ENCODE measurements at places on chromosomes 3 and 15. TPM values are rescaled to one million over a fixed set of nuclear protein-coding genes. Genes with fewer than 3 reads are reported as not detected.

DNA sequence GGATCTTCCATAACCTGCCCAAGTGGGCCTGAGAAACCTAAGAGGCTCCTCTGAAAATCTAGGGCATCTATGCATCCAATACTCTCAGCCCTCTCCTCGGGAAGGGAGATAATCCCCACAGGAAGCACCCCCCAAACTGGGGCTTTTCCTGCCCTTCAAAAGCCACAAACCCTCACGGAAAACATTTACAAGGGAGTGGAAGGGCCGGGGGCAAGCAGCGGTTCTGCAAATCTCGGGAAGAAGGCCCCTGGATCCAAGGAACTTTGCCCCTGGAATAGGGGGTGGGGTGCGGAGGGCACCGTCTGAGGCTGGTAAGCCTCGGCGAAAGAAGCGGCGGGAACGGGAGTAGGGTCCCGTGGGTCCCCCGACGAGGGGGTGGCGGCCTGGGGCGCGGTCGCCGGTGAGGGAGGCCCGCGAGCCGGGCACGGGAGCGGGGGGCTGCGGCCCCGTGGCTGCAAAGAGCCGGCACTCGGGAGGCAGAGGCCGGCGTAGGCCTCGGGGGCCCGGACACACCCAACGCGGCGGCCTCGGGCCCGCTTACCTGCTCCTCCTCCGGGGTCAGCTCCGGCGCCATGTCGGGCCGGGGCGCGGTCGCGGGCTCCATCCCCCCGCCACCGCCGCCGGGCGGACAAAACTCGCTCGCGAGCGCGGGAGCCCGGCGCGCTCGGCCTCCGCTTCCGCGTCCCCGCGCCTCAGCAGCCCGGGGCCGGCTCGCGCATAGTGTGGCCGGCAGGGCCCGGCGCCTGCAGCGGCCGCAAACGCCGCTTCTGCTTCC lies 755 bp downstream of the PTPN9 start:
- DNase-seq: peak; percentile 15

DNA sequence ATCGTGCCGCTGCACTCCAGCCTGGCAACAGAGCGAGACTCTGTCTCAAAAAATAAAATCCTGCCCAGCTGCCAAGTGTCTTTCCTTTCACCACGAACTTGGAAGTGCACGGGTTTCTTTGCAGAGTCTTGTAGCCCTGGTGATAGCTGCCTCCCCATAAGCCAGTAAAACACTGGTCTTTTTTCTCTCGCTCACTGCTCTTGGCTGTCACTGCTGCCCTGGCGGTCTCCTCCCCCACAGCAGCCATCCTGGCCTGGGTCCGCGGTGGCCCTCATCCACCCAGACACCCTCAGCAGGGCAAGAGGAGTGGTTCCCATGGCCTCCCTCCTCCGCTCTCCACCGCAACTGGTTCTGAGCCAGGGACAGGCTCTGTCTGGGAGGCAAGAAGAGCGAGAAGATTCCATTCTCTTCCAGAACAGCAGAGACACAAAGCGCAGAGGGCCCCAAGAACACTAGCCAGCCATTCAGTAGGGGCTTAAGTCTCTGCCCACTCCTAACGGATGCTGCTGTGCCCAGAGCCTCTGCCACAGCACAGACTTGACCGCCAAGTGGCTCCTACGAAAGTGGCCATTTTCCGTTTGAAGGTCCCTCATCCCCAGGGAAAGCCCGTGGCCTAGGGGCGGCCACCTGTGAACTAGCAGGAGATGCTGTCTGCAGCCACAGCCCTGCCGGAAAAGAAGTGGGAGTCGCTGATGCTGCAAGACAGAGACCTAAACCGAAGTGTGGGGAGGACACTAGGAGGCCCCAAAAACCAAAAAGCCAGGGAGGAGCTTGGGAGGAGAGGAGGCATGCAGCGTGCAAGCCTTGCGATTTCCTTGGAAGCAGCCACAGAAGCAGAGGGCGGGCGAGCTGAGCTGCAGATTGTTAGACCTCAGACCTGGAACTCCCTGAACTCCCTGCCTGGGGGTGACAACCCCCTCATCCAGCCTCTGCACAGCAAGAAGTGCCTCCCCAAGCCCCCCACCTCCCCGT lies 44.1 kb downstream of the KLHL25 start:
- DNase-seq: peak; percentile 16

DNA sequence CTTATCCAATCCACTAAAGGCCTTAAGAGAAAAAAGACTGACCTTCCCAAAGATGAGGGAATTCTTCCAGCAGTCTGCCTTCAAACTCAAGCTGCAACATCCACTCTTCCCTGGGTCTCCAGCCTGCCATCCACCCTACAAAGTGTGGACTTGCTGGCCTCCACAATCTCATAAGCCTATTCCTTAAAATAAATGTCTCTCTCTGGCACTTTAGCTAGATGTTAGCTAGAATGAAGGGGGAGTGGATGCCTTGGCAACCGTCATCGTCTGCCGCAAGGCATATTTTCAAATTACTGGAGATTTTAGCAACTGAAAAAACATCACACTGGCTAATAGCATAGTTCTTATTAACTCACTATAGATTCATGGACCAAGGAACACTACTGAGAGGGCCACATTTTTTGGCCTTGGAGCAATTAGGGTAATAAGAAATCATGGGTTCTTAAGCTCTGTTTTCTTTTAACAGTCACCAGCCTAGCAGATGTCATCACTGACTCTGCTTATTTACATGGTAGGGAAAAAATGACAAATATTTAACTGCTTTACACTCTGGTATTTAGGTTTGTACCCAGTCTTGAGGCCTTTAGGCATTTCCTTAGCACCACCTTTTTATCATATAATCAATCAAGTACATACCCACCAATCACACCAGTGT lies 245.3 kb downstream of the MYRIP start:
- no peak for DNase-seq

GRCh38 chr15:58924327-58924726 lies 9.2 kb downstream of the SLTM start:
- DNase-seq: no peak

The CISH gene
- 308 TPM for total RNA-seq
